ENCODE measurements at places on chromosomes 16 and 17.

DNA sequence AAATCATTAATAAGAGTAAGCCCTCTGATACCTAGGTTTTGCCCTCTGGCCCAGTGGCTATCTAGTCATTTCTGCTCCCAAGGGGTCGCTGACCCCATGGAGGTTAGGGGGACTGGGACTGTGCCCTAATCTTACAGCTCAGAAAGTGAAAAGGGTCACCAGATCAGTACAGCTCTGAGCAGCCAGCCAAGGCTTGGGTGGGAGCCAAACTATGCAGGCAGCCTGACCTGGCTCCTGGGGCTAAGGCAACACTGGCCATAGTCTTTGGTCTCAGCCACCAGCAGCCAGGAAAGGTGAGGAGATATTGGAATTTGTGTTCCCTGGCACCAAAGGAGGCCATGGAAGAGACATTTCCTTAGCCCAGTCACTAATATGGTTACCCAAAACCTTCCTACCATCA, 67.6 kb downstream of the ASIC2 start:
- DNase-seq: no peak

DNA sequence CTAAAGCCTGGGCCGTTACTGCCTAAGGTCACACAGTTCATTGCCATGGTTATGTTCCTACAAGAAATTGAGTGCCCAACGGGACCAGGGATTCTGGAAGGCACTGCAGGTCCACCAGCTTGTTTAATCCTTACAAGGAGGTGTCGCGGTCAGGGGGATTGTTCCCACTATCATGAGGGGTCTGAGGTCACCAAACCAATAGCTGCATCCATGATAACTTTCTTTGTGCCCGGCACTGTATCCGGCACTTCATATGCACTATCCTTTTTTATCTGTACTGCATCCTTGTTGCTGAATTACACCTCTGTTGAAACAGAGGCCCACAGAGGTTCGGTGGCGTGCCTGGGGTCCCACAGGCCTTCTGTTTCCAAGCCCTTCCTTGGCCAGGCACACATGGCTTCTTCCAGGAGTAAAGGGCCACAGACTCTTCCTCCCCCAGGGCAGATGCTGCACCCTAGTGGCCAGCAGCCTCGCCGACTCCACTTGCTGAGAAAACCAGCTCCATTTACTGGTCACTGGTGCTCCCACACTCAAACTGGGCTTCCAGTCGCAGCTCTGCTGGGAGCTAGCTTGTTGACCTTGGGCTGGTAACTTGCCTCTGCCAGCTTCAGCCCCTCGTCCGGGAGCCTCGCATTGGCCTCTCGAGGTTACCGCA, 82.0 kb upstream of the PLCG2 start:
- peak; percentile 88 for DNase-seq

- DNase-seq: no peak
Observed at GRCh38 chr17:80613732-80614071, 69.1 kb downstream of the RPTOR start.

GRCh38 chr16:27267037-27267677, 1.4 kb downstream of the NSMCE1 start:
- DNase-seq: no peak

- no peak for DNase-seq
Observed at GRCh38 chr17:58060596-58061191, 22.5 kb upstream of the DYNLL2 start.

- DNase-seq: no peak
Observed at GRCh38 chr16:54106057-54106456, 180.5 kb downstream of the IRX3 start.

GRCh38 chr17:21242026-21242697, 11.0 kb downstream of the NATD1 start:
- DNase-seq: no peak

GRCh38 chr16:22139008-22139407, 23.3 kb upstream of the SDR42E2 start:
- no peak for DNase-seq

- no peak for DNase-seq
Observed at GRCh38 chr17:64192589-64192988, 62.6 kb upstream of the ERN1 start.

DNA sequence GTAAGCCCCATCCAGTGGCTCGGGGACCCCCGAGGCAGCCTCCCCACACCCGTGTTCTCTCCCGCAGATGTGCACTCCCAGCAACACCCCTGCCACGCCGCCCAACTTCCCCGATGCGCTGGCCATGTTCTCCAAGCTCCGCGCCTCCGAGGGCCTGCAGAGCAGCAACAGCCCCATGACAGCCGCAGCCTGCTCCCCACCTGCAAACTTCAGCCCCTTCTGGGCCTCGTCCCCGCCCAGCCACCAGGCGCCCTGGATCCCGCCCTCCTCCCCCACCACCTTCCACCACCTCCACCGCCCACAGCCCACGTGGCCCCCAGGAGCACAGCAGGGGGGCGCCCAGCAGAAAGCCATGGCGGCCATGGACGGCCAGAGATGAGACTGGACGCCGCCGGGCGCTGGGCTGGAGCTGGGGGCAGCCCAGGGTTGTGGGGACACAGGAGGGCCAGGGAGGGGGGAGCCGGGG, 5.0 kb downstream of the UBALD2 start:
- no peak for DNase-seq

DNA sequence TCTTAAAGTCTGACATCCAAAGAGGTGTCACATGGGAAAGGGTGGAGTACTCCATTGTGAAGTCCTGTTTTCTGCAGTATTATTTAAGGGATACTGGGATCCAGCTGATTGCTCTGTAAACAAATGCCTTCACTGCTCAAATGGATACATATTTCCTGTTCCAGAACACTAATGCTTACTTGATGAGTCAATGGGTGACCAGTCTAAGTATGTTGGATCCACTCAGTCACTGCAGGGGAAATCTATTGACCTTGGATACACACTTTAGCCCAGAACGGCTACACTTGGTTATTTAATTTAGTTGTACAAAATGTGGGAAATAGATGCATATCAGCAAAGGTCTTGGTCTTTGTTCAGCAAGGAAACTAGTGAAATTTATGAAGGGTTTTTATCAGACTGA, 261.4 kb downstream of the MAP2K4 start:
- no peak for DNase-seq

- no peak for DNase-seq
Observed at GRCh38 chr17:82910770-82911169, 70.9 kb upstream of the ZNF750 start.
